ENCODE measurements at places on chromosomes 2 and 18.

- DNase-seq, result no peak
Measured at GRCh38 chr2:99974275-99974674, 168.1 kb downstream of the AFF3 start.

GRCh38 chr2:102540882-102541281 lies 67.9 kb downstream of the SLC9A4 start:
- DNase-seq, result no peak

DNA sequence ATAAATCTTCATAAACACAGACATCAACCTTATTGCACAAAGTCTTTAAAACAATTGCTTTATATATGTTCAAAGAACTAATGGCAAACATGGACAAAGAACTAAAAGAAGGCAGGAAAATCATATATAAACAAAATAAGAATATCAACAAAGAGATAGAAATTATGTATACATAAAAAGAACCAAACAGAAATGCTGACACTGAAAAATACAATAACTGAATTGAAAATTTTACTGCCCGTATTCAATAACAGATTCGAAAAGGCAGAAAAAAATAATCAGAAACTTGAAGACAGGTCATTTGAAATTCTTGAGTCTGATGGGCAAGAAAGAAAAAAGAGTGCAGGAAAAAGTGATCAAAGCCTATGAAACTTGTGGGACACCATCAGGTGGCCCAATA lies 22.0 kb upstream of the TFCP2L1 start:
- no peak for DNase-seq

DNA sequence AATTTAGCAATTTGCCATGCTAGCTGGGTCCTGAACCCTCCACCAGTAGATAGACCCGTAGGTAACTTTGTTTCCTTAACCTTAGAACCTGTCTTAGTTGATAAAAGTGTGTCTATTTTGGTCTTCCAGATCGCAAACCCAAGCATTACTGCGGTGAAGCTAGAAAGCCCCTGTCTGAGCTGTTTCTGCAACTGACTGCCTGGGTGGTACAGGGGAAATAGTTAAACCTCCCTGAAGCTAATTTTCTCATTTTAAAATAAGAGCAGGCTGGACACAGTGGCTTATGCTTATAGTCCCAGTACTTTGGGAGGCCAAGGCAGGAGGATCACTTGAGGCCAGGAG lies 101.7 kb upstream of the MSH2 start:
- DNase-seq, result no peak

GRCh38 chr18:54094474-54094873 lies 130.0 kb downstream of the MBD2 start:
- no peak for DNase-seq

DNA sequence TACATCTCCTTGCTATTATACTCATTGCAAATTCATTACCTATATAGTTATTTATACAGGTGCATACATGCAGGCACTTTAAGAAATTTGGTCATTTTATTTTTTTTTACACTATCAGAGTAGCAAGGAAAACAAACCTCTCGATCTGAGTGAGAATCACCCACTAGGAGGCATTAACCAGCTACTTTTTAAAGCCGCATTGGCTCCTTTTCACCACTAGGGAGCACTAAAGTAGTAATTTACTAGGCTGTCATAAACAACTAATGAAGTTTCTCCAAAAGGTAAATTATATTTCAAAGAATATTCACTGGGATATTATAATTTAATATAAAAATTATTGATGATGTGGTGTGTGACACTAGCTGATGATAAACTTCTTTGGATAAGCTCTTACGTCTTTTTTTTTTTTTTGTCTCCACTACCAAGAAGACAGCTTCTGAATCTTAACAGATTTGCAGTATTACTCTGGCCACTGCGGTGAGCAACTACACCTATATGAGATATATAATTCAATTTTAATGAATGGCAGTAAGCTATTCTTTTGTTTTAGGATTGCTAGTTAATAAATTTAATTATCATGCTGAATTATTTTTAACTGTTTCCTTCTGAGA lies 101.9 kb downstream of the NOL4 start:
- DNase-seq, result no peak

GRCh38 chr18:77632758-77633157 lies 383.1 kb downstream of the GALR1 start:
- no peak for DNase-seq

DNA sequence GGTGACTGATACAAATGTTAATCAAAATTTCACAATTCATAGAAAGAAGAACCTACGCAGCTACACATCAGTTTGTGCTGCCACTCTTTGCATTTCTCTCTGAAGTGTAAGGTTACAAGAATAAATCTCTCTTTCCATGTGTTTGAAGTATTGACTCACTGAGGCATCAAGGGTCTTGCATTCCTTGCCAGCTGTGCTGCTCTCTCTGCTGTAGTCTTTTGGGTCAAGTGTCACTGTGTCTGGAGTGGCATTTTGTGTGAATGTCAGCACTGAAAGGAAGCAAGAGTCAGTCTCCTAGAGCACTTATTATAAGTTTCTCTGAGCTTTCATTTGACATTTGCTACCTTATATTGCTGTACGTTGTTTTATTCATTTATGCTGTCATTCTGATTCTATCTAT lies 1696.1 kb upstream of the LRRTM1 start:
- no peak for DNase-seq

DNA sequence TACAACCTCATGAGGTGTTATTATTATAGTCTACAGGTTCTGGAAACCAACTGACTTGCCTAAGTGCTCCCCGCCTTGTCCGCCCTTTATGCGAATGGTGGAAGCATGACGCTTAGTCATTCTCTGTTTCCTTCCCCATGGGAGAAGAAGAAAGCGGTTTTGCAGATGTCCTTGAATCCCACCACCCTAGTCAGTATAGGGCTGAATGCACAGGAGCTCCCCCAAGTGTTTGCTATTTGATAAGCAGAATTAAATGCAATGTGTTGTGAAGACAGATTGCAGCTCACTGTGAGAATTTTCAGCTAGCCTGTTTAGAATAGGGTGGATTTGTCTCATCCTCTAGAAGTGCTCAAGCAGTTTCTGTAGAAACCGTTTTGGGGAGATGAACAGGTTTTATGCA lies 652.0 kb downstream of the DCC start:
- DNase-seq, result no peak

GRCh38 chr2:17470855-17471641 lies 47.2 kb downstream of the RAD51AP2 start:
- no peak for DNase-seq

GRCh38 chr18:77191071-77191751 lies 58.4 kb upstream of the GALR1 start:
- DNase-seq, result no peak

- no peak for DNase-seq
Measured at GRCh38 chr2:144071461-144071860, 448.5 kb downstream of the ZEB2 start.

DNA sequence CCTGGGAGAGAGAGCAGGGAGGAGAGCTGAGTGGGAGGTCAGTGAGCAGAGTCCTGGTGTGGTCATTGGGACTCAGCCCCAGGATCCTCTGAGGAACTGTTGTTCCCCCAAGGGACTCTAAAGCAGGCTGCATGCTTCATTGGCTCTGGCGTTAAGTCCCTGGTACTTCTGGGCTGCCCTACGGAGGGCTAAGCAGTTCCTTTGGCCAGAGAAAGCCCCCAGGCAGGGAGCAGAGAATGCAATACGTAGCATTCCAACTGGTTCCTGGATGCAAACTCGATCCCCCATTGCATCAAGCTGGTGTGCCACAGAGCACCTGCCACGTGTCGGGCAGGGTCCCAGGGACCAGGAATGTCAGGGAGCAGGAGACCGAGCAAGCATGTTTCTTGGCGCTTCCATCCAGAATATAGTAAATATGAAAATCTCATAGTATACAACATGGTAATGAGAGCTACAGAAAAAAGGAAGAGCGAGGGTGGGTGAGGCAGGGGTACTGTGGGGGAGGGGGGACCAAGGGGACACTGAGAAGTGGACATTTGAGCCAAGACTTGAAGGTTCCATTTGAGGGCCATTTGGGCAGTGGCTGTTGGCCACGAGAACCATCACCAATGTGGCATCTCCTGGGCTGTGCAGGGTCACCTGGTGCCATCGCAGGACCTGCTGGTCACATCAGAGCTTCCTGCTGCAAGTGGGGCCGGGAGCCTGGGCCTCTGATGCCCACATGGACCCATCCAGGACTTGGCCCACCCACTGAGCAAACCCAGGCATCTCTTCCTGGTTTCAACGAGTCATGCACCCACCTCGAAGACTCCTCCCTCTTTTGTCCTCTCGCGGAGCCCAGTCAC lies 160.4 kb downstream of the ASB1 start:
- DNase-seq, result no peak

GRCh38 chr2:134075204-134075603 lies 178.7 kb upstream of the MGAT5 start:
- no peak for DNase-seq

GRCh38 chr18:42261731-42262130 lies 306.7 kb downstream of the PIK3C3 start:
- DNase-seq, result no peak

DNA sequence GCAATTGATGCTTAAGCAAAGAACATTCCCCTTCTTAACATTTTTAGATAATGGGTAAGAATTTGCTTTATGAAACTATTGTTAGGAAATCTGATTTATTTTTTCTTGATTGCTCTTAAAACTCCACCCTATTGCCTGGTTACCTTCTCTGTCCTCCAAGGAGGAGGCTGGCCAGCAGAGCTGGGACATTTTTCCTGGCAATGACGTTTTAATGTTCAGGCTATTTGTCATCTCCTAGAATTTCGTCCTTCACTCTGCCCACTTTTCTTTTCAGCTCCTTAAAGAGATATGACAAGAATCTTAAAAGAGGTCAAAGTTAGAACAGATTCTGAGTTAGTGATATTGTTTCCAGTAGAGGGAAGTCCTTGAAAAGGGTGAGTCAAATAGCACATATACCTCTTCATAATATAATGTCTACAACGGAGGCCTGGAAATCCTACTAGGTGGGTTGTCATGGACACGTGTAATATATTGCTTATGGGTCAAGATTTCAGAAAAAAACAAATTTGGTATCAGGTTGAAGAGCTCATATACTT lies 141.0 kb downstream of the CMPK2 start:
- no peak for DNase-seq

GRCh38 chr2:20486571-20486970 lies 39.7 kb downstream of the RHOB start:
- DNase-seq, result no peak

DNA sequence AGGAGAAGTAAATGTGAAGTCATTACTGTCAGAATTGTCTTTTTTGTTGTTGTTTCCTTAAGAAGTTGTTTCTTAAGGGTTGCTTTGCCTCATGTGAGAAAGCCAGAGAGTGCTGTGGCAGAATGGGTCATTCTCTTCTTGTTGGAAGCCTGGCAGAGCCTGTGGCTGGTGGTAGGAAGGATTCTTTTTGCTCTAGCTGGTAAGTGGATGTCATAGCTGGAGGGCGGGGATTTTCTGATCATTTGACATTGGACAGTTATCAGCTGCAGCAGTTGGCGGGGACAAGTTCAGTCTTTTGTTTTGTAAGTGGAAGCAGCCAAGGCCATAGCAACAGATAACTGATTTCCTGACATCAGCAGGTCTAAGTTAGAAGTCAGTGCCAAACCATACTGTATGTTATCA lies 5.5 kb upstream of the RMDN2 start:
- DNase-seq, result no peak

DNA sequence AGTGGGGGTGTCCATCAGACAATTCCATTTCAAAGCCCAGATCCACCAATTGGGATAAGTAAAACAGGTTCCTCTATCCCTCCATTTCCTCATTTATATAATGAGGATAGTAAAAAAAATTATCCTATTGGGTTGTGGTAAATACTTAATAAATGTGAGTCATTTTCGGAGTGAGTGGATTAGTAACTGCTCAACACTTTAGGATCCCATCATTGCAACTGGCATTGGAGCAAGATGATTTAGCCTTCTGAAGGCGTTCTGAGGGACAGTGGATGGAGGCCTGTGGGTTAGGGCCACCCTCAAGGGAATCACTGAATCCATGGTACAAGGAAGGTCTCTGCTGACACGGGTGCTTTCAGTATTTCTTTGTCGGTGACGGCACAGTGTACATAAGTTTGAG lies 108.6 kb upstream of the FZD7 start:
- DNase-seq, result no peak

DNA sequence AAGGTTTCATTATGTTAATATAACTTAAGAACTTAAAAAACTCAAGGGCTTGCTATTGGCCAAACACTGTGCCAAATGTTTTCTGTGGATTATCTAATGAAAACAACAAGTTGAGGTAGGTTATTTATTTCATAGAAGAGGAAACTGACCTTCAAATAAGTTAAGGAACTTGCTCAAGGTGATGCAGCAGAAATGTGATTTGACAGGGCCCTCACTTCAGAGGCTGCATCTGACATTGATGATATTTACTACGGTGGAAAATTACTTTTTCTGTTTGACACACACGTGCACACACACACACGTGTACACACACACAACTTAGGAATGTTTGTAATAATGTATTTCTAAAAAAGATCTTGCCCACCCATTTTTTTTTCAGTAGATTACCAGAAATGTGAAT lies 137.2 kb upstream of the CXCR4 start:
- no peak for DNase-seq

DNA sequence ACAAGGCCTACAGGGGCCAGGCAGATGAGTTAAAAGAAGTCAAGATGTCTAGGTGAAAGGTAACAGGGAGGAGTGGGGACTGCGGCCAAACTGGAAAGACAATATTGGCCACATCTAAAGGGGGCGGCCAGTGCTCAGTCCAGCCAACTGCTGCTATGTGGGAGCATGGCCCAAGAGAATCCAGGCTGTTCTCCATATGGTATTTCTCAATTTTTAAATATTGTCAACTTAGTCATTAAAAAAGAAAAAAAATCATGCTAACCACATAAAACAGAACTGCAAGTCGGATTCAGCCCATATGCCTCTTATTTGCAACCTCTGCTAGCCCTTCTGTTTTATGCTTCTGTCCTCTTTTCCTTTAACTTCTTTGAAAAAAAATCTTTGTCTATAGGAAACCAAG lies 14.8 kb downstream of the TRABD2A start:
- no peak for DNase-seq

- DNase-seq, result no peak
Measured at GRCh38 chr2:35932276-35932963, 423.2 kb upstream of the CRIM1 start.

All from activated gamma-delta T cell (primary cell).